ENCODE measurements at places on chromosomes 5 and 9.

DNA sequence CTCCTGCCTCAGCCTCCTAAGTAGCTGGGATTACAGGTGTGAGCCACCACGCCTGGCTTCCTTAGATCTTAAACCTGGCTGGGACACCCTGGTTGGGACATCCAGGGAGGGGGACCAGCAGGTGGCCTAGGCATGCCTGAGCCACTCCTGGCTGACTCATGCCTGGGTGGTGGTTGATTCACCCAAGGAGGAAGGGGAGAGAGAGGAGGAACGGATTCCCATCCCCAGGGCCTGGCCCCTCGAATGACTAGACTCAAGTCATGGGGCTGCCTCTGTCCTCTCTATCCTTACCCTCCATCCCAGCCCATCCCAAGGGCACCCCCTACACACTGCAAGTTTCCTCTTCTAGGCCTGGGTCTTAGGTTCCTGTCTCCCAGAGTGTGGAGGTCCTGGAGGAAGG lies 12.7 kb downstream of the EEIG1 start:
- DNase-seq: no peak

- no peak for DNase-seq
Measured at GRCh38 chr9:27787891-27788290, 214.6 kb upstream of the C9orf72 start.

DNA sequence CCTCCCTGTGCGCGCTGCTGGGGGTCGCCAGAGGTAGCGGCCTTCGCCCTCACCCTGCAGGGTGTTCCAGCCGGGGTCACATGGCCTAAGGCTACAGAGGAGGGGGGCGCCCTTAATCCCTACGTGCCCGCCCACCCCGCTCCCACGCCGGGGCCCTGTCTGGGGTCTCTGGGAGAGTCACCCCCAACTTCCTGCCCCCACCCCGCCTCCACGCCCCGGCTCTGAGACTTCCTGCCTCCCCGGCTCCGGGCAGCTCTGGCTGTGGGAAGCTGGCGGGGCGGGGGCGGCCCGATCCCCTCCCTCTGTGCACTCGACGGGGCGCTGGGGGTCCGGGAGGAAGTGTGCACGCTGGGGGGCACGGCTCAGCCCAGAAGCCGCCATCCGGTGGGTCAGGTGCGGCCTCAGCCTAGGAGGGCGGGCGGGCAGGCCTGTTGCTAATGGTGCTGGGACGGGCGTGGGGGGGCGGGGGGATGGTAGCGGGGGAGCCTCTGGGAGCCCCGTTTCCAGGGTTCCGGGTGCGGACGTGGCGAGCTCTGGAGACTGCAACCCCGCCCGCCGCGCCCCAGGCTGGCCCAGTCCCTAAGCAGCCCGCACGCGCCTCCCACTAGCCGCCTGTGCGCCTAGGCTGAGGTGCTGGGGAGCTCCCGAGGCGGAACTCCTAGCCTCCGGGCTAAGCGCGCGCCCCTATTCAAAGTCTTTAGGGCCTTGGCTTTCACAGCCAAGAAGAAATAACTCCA lies 61.6 kb downstream of the CXXC5 start:
- no peak for DNase-seq

- DNase-seq: no peak
Measured at GRCh38 chr5:119708076-119708790, 78.9 kb downstream of the FAM170A start.

DNA sequence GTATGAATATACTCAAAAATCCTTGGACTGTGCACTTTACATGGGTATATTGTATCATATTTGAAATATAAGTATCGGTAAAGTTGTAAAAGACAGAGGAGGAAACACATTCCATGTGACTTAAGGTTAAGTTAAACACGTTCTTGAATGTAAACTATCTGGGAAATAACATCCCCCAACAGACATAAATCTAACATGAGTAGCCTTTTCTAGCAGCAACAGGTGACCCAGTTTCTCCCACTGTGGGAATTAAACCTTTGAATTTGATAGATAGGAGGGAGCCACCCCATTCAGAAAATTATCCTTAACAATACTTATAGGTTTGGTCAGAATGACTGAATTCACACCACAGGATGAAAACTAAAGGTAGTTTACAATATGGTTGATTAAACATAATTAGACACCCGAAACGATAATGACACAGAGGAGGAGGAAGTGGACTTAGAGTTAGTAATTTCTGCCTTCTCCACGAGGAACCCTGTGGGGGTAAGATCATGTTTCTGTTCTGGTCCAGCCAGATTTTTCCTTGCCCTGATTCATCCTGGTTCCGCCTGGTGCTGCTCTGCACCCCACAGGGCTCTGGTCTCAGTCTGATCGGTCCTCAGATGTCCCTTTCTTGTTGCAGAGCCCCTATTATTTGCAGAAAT lies 84.6 kb upstream of the DNAH5 start:
- DNase-seq: no peak

DNA sequence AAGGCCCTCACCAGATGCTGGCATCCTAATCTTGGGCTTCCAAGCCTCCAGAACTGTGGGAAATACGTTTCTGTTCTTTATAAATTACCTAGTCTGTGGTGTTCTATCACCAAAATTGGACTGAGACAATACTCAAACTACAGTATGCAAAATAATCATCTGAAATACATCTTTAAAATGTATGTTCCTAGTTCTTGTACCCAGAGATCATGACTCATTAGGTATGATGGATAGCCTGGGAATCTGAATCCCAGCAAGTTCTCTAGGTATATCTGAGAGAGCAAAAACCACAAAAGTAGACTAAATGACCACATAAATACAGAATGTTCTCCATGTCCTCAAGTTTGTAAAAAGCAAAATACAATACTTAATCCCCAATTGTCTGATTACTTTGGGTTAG lies 166.3 kb downstream of the YIPF5 start:
- DNase-seq: no peak

DNA sequence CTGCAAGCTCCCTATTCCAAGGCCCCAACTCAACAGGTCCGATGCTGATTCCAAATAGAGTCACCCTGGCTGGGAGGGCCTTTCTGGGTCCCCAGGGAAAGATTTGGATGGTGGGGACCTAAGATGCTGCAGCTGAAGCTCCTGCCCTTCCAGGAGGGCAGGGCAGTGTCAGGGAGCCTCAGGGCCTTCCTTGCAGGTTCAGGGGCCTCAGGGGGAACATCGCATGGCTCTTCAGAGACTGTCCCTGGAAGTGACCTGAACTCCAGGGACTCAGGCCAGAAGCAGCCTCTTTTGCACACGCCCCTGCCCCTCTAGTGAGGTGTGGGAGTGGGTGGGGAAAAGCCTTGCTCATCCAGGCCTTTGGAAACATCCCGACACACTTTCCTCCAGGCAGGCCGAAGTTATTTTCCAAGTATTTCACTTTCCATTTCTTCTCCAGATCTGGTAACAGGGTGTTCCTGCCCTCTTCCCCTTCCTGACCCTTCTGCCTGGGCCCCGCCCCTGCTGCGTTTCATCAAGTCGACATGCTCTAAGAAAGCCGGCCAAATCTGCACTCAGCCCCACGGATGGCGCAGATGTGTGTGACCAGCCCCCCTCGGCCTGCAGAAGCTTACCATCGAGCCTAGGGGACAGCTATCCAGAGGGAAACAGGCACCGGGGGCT lies 159.5 kb downstream of the FGF18 start:
- DNase-seq: no peak

GRCh38 chr9:95751520-95751790 lies 124.0 kb upstream of the ERCC6L2 start:
- no peak for DNase-seq

- DNase-seq: no peak
Measured at GRCh38 chr5:170643591-170643990, 139.8 kb downstream of the KCNIP1 start.

DNA sequence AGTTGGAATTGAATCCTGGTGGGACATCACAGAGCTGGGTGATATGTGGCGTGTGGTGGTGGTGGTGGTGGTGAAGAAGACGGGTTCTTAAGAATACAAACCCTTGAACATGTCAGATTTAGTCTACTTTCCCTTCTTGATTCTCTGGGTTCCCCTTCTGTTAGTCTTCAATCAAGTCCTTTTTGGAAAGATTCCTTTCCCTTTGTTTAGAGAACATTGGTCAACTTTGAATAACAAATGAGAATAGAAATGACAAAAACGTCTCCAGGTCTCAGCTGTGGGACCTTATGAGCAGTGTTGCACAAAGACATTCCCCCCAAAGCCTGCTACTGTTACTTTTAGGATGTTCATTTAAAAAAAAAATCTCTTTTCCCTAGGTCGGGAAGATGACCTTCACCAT lies 46.3 kb downstream of the MAP1B start:
- no peak for DNase-seq

DNA sequence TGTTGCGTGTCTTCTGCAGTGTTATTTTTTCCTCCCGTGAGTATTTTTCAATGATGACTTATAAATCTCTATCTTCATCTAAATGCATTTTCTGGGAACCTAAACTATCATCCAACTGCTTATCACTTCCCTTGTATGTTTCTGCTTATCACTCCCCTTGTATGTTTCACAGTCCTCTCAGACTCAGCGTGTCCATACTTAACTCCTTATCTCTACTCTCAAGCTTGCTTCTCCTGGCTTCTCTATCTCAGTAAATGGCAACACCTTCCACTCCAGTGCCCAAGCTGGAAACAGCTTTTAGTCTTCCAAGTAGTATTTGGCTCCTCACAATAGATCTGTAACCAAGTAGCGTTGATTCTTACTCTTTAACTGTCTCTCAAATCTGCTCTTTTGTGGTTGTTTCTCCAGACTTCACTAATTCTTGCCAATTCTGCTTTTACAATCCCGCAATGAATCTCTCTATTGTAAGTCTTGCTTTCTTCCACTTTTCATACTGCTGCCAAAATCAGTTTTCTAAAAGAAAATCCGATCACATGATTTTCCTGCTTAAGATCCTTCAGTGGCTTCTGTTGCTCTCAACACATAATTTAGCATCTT lies 33.8 kb upstream of the TXNDC8 start:
- DNase-seq: no peak

- no peak for DNase-seq
Measured at GRCh38 chr5:83450183-83450966, 21.2 kb upstream of the VCAN start.

DNA sequence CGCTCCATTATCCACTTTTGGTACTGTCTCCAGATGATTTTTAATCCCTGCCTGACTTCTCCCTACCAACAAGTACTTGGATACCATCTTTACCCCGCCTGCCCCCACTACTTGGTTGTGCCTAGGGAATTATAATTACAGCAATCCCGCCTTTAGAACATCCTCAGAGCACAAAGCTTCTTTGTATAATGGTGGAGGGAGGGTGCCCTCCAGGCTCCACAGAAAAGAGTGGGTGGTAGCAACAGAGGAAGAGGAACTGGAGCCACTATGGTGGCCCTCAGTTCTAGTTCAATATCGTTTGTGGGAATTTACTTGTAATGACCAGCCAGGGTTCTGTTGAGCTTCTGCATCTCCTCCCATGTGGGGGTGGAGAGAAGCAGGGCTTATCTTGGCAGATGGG lies 79.0 kb upstream of the RNF38 start:
- no peak for DNase-seq

GRCh38 chr5:109388407-109388806 lies 21.4 kb downstream of the PJA2 start:
- DNase-seq: no peak

DNA sequence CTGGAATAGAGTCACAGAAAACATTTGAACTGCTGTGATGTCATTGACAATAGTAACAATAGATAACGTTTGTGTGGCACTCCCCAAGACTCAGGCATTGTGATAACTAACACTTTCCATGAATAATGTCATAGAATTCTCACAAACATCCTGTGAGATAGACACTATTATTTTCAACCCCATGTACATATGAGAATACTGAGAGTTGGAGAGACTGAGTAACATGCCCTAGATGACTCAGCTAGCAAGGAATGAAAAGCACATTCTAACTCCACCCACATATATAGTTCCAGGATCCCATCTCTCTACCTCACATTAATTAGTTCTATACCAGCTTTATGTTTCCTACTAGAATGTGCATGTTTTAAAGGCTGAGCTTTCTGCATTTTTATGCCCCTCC lies 71.4 kb downstream of the ASTN2 start:
- DNase-seq: no peak

- DNase-seq: no peak
Measured at GRCh38 chr5:126975796-126976195, 54.6 kb downstream of the MARCHF3 start.

GRCh38 chr9:136798708-136799078 lies 2.6 kb downstream of the CCDC183 start:
- DNase-seq: no peak

DNA sequence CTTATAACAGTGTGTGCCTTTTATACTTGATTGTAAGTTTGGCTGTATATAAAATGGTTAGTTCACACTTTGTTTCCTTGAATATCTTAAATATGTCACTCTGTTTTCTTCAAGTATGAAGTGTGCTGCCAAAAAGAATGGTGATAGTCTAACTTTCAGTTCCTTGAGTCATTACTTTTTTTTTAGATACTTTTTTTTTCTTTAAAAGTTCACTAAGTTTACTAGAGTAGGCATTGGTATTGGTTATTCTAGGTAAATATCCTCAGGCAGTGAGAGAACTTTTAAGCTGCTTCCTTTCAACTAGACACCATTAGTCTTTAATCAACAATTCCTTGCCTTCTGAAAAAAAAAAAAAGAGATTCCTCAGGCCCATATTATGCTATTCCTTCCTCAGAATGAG lies 41.9 kb downstream of the SPEF2 start:
- no peak for DNase-seq

DNA sequence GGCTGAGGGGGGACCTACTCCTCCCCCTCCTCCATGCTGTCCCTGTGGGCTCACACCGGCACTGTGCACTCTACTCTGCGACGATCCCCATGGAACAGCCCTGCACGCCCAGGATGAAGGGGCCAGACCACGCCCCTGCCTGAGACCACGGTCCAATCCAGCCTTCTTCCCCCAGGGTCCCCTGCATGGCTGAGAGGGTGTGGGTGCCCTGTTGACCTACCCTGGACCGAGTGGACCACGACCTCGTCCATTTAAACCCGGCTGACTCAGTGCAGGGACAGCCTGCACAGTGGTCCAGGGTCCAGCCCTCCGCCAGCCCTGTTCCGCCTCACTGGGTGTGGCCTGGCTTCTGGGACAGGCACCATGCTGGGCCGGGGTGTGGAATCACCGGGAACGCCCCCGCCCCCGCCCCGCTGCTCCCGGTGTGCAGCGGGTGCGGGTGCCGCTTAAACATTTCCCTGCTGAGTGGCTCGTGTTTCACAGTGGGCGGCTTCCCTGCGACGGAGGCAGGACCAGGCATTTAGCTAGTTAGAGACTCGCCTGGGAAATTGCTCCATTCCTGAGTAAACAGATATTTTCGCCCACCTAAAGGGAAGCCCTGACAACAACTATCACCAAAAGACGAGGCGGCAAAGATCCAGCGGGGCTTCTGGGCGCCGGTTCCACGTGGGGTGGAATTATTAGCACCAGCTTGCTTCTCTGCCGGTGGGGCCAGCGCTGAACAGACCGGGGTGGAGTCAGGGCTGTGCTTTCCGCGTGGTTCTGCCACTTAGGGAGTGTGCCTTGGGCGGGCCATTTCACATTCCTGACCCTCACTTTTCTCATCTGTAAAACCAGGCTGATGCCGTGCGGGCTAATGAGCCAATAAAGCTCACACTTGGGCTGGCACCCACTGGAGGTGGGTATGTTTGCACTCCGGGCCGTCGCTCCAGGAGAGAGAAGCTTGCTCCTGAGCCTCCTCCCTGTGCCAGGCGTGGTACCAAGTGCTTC lies 22.6 kb downstream of the DBH start:
- no peak for DNase-seq

- no peak for DNase-seq
Measured at GRCh38 chr5:136420168-136420898, 55.0 kb upstream of the TRPC7 start.

GRCh38 chr9:38371495-38371894 lies 21.0 kb upstream of the ALDH1B1 start:
- no peak for DNase-seq

- no peak for DNase-seq
Measured at GRCh38 chr5:158898185-158899177, 201.2 kb downstream of the EBF1 start.

All from activated CD8-positive, alpha-beta memory T cell treated with anti-CD3 and anti-CD28 coated beads for 1 hour (primary cell).